K562 (cell line): ENCODE measurements at places on chromosomes 2 and 18. TPM values are rescaled to one million over a fixed set of nuclear protein-coding genes. Genes with fewer than 3 reads are reported as not detected.

The TTN gene
- 0.07 and 0.20 TPM in 2 replicates for total RNA-seq

The WDR75 gene
- total RNA-seq = 54.2 and 59.1 TPM in 2 replicates

The NT5DC4 gene
- total RNA-seq = 4.7 and 6.8 TPM in 2 replicates

The FAM168B gene
- total RNA-seq = 67.4 and 76.0 TPM in 2 replicates

The FKBP7 gene
- total RNA-seq = 6.1 and 7.0 TPM in 2 replicates

The UCN gene
- total RNA-seq = 2.2 and 2.6 TPM in 2 replicates

The EMX1 gene
- 0.18 TPM in 1 of 2 replicates, not detected in the other for total RNA-seq

The EFR3B gene
- 0.09 TPM in 1 of 2 replicates, not detected in the other for total RNA-seq

DNA sequence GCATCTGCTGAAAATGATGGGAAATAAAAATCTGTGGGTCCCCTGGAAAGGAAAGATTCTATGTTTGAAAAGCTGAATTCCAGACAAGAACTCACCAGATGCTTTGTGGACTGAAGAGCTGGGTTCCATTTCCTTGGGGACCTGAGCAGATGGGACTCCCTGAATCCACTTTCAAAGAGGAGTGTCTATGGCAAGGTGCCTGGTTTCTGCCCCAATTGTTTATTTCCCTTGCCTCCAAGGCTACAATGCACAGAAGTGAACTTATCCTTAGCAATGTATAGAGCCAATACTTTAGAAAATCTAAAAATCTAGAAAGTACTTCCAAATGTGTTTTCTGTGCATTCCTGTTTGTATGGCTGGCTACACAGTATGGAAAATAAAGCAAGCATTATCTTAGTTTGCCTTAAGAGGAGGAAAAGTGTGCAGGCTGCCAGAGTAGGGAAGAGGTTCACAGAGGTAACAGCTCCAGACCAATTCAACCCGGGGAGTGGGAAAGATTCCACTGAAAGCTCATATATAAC, 420.5 kb downstream of the NRXN1 start:
- DNase-seq = no peak

GRCh38 chr2:98772536-98772935, 41.6 kb upstream of the MGAT4A start:
- DNase-seq = no peak

GRCh38 chr2:176291809-176292283, 22.6 kb downstream of the MTX2 start:
- no peak for DNase-seq

- no peak for DNase-seq
Measured at GRCh38 chr18:25038261-25038660, 313.7 kb downstream of the ZNF521 start.

DNA sequence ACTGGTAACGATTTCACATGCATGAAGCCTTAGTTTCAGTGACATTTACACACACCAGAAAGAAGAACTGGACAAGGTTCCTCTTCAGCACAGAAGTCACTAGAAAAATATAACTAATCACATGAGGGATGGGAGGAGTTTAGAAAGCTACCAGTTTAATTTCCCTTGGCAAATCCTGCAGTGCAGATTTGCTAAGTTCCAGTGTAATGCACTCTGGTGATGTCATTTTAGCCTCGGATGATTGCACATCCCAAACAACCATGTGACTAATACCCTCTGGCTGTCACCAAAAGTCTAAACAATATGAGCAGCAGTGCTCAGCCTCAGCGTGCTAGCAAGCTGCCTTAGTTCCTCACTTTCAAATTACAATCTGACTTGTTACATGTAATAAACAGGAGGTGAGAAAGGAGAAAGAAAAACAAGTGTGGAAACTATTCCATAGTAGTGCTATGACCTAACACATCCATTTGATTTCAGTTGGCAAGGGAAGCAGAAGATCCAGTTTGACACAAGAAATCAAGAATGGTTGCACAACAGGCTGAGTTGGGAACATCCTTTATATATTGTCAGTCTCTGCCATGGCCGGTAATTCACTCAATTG, 35.3 kb upstream of the PPP1CB start:
- peak; percentile 51 for DNase-seq

- no peak for DNase-seq
Measured at GRCh38 chr2:72198532-72199241, 51.0 kb upstream of the CYP26B1 start.

- no peak for DNase-seq
Measured at GRCh38 chr18:48915626-48916425, 34.9 kb downstream of the SMAD7 start.

GRCh38 chr2:96847586-96847985, 3.8 kb upstream of the ANKRD23 start:
- DNase-seq = no peak

DNA sequence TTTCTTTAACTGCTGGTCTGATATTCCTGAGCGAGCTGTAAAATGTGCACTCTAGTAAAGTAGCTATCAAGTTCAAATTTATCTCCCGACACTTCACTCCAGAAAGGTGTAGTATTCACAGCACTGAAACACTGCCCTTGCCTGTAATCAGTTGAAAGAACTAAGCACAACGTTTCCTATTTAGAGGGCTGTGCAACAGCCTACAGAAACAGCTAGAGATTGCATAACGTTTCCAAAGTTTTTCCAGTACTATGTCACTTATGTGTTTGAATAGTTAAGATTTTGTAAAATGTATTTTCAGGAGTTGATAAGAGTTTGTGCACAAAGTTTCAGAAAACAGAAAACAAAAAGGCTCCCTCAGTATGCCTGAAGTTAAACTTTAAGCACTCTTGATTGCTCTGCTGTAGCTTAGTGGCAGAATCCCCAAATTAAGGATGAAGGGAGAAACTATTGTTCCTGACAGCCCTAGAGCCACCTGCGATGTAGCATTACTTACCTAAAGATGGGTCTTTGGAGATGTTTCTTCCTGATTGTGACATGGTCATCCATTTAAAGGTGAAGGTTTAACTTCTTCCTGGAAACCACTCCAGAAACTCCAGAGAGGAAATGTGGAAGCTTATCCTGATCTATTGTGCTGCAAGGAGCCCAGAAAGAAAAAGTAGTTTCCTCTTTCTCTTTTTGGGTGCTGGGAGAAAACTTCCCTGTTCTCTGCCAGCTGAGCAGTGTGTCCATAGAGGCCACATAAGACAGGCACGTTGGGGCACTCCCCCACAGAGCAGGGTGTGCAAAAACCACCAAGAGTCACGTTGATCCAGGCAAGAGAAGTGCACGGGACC, 536 bp downstream of the PDE1A start:
- no peak for DNase-seq

- no peak for DNase-seq
Measured at GRCh38 chr2:46885376-46885775, 30.2 kb downstream of the MCFD2 start.

DNA sequence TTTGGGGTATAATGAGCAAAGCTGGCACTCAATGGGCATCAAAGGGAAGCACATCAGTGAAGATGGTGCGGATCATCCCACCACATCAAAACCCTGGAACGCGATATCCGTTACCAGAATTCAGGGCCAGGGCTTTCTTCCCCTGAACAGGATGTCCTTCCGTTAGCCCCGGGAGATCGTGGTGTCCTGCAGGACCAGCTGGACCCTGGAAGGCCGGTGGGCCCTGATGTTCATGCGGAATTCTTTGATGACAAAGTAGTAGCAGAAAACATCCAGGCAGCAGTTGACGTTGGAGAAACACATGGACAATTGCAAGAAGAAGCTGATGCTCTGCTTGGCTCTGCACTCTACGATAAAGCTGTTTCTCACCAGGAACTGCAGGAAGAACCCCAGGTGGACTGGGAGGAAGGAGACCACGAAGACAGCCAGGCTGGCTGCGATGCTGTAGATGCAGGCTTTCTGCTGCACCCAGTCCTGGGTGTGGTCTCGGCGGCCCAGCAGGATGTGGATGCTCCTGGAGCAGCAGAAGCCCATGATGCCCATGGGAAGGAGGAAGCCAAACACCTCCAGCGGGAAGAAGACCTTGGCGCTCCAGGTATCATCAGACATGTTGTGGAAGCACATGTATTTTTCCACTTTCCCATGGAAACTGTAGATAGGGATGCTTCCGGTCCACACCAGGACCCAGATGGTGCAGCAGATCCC, 15.0 kb downstream of the GPR55 start:
- DNase-seq = no peak

- DNase-seq = no peak
Measured at GRCh38 chr2:134198006-134198634, 55.8 kb upstream of the MGAT5 start.

- DNase-seq = no peak
Measured at GRCh38 chr2:6605836-6606505, 259.7 kb downstream of the CMPK2 start.

DNA sequence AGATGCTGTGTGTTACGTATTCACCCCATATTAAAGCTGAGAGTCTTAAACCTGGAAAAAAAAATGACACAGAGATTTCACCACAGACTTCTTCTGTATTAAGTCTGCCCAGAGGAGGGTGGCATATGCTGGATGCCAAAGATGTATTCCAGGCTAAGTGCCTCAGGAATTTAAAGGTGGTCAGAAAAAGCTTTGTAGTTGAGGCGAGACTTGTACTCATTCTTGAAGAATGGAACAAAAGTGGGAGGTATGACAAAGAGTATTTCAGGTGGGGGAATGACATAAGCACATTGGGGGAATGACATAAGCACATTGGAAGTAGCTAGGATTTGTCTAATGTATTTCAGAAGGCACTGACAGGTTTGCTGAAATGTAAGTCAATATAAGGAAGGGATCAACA, 98.6 kb downstream of the BABAM2 start:
- no peak for DNase-seq

DNA sequence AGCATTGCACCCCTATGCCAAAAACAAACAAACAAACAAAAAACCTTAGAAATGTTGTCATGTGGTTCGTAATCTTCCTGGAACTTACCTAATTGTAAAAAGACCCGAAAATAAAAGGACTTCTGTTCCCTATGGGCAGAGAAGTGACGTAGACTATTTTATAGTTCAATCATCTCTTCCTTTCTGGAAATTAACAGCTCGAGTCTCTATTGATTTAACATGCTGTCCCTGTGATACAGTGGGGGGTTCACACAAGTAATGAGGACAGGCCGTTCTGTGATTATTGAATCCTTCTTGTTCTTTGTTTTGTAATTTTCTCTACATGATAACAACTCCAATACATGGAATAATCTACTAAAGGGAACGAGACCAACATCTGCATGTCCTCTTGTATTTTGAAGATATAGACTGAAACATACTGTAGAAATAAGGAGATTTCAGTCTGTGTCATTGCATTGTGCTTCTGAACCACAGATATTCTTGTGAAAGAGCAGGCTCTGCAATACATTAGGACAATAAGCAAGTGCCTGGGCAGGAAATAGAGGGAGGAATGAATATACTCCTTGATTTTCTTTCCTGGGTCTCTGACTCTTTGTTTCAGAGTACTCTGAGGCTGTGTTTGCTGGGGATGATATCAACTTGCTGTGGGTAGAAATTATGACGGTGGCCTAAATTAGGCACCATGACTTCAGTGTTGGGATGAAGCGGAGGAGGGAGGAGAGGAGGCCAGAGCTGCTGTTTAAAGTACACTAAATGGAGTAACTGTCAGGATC, 65.7 kb upstream of the PPM1B start:
- DNase-seq = no peak

DNA sequence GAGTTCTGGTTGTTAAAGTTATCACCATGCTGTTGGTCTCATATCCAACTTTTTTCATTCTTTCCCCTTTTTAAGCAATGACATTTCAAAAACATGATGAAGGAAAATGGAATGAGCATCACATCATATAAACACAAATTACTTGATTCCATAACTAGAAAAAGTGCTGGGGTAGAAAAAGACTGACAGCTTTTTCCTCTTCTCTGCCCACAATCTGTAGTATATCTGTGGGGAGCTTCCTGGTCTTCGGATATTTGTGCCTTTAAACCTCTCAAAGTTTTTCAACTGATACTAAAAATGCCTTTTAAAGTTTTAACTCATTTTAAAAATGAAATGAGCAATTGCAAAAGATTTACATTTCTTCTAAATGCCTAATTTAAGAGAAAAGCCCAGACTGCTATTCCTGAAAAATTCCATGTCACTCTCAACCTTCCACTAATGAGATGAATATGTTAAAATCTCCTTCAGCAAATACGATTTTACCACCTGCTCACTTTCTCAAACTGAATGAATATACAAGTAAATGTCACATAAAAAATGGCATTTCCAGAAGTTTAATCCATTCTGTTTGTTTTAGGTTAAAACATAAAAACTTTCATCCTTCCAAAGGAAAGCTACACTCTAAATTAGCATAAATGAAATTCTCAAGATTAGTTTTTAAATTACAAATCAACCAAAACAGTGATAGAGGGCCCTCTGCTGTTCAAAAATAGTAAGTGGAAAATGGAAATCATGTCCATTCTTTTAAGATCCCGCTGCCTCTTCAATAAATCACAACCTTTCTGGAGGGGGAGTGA, 2.1 kb downstream of the DNAH7 start:
- DNase-seq = peak; percentile 36

DNA sequence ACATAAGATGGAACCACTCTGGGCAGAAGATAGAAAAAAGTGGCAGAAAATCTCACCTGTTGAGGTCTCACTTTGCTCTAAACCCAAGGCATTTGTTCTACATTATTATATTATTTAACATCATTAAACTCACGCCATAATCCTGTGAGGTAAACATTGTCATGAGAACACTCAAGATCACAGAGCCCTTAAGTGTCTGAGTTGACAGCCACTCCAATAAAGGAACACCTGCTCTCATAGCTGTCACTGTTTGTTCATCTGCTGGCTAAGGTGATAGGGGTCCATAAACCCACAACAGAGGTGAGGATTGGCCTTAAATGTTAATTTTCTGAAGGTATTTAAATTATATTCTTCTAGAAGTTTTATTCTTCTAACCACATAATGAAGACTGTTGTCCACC, 439.7 kb downstream of the RIT2 start:
- DNase-seq = no peak

DNA sequence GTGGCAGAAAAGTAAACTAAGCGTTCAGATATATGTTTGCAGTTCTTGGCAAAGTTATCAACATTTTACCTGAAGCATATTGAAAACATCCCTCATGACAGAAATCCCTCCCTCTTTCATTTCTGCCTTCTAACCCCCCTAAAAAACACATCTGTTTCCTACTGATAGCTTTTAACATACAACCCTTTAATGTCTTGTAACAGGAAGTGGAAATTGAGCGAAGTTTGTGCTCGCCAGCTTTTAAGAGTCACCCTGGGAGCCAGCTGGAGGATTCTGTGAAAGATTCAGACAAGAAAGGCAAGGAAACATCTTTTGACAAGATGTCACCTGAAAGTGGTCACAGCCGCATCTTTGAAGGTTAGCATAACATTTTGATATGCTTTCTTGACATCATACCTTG, 247.4 kb downstream of the XIRP2 start:
- DNase-seq = no peak

GRCh38 chr2:196963961-196964360, 37.5 kb upstream of the PGAP1 start:
- no peak for DNase-seq
